ENCODE measurements at places on chromosomes 1 and 21.
A peak's percentile ranks its signal among the peaks of the same experiment; 100 is the strongest.

DNA sequence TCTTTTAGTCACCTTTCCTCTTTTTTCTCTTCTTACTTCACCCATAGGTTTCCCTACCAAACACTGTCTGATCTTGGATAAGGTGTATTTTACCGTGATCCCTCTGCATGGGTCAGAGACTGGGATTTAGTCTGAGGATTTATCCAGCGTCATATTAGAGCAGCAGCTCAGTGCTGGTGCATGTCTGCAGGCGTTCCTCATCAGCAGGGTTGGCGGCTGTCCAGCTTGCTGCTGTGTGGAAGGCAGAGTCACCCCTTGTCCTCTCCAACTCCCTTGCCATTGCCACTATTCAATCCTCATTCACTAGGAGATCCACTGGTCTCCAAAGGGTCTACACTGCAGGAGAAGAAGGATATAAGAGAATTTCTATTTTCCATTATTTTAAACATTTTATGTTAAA, 7.3 kb upstream of the FAM78B start:
- no peak for DNase-seq

DNA sequence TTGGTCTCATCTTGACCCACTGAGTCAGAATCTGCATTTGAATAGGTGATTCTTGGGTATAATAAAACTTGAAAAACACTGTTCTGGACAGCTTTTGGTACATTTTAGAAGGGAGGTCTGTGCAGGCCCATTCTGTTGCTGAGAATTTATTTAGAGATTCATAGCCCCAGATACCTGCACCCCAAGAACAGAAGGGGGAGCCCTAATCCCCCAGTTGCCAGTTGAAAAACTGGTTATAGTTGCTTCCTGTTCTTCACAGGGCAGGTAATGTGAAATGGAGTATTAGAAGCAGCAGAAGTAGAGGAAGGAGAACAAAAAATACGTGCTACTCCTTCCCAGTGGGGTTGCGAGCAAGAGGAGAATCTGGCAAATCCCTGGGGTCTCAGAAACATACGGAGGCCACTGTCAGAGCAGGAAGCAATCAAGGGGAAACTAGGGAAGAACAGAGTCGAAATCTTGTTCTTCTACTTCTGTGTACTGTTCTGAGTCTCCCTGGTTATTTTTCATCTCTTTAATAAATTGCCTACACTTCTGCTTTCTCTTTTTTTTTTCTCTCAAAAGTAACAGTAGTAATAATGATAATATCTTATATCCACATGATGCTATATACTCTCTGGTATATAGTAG, 4.6 kb upstream of the CLCA2 start:
- peak; percentile 24 for DNase-seq

- DNase-seq: no peak
Observed at GRCh38 chr21:45639206-45640000, 4.1 kb upstream of the PCBP3 start.

DNA sequence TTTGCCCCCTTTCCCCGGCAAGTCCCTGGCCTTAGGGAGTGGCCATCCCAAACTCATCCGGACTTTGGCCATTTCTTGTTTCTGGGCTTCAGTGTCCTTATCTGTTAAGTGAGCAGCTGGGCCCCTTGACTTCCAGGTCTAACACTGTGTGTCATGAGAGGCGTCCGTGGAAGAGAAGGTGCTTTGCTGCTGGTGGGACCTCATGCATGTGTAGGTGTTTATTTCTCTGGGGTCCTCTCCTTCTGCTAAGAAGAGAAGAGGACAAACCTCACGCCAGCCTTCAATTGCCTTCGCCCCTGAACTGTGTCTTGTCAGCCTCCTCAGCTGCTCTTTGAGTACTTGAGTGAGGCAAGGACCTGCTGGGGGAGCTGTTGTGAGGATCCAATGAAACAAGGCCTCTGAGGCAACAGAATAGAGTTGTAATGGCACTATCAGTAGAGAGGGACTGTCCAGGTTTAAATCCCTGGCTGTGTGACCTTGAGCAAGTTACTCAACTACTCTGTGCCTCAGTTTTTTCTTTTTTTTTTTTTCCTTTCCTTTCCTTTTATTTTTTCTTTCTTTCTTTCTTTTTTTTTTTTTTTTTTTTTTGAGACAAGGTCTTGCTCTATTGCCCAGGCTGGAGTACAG, 72.5 kb downstream of the RUNX3 start:
- no peak for DNase-seq

- no peak for DNase-seq
Observed at GRCh38 chr1:944341-945325, 14.4 kb downstream of the NOC2L start.

DNA sequence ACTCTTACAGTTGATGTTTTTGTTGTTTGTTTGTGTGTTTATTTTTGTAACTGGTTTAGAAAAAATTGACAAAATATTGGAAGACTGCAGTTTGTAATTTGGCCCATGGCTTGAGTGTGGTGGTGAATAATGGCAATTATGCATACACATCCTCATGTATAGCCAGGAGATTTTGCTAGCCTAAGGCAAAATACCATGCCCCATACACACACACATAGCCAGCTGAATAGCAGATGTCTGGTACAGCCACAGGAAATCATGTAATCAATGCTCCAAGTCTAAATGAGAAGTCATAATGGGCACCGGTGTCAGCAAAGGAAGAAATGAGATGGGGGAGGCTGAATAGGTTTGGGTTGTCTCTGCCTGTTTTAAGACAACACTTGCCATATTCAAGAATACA, 135.2 kb upstream of the COA6 start:
- no peak for DNase-seq
